ENCODE measurements at places on chromosomes 7 and 10. TPM values are rescaled to one million over a fixed set of nuclear protein-coding genes. Genes with fewer than 3 reads are reported as not detected.

DNA sequence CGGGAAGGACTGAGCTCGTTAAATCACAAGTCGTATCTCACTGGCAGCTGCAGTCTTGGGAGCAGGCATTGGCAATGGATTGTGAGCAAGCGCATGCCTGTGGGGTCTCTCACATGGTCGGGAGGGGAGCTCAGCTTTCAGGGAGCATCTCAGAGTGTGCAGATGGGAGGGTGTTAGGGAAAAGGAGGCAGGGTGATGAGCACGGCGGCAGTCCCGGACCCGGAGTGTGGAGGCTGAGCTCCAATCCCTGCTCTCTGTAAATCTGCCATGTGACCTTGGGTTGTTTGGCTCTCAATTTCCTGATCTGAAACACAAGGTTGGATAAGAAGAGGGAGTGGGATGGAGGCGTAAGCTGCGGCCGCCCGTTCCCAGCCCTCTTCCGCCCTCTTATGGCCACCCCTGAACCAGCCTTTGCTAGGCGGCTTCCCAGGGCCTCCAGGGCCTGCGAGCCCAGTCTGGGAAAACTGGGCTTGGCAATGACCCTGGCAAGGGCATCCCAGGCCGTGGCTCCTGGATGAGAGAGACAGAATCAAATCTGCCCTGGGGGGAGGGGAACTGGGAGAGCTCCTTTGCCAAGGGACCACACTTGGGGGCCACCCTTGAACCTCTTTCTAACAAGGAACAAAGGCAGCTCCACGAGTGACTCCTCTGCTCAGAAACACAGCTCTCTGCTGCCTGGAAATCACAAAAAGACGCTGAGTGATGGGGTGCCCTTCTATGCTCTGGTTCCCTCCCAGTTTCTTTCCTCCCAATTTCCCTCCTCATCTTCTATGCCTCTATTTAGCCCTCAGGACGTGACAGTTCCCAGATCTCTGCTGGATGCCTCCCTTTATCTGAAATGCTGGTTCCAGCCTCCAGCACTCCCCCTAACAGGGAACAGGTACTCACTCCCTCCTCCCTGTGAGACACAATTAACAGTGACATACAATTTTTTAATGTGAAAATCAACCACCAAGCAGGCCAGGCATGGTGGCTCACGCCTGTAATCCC is 41.7 kb upstream of the LOXL4 start:
- DNase-seq, result no peak

- DNase-seq, result no peak
Measured at GRCh38 chr7:158500651-158501052, 87.0 kb downstream of the PTPRN2 start.

GRCh38 chr10:124116771-124117510 is 23.5 kb upstream of the CHST15 start:
- no peak for DNase-seq

GRCh38 chr10:129101232-129101980 is 365.6 kb upstream of the MGMT start:
- no peak for DNase-seq

DNA sequence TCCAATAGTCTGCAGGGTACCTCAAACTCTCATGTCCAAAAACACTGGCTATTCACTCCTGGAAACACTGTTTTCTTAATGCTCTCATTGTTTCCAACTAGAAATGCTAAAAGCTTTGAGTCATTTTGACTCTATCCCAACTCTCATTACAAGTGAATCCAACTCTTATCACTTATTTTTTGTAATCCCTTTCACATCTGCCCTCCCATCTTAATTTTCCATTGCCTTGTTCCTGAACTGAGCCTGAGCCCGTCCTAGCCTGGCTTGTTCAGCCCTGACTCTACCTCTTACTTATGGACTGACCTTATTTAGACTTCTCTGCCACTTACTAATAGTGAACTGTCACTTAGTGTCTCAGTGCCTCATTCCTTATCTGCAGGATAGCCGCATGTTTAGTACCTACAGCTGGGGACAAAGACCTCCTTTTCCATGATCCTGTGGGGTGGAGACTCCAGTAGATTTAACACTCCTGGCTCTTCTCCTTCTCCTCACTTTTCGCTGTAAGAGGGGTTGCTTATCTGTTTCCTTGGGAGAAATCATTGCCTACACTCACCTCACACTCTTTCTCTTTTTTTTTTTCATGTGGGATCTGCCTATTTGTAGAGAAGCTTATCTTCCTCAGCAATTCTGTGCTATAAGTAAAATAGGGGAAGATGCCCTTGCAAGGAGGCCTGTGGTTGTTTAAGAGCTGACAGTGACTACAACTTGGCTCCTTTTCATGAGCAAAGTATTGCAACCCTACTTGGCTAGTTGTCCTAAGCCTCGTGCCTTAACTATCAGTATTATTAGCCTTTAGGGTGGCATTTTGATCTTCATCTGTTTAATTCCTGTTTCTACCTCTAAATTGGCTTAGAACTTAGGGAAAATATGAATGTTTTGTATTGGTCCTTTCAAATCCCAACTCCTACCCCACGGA is 56.4 kb downstream of the SLC16A12 start:
- DNase-seq, result no peak

DNA sequence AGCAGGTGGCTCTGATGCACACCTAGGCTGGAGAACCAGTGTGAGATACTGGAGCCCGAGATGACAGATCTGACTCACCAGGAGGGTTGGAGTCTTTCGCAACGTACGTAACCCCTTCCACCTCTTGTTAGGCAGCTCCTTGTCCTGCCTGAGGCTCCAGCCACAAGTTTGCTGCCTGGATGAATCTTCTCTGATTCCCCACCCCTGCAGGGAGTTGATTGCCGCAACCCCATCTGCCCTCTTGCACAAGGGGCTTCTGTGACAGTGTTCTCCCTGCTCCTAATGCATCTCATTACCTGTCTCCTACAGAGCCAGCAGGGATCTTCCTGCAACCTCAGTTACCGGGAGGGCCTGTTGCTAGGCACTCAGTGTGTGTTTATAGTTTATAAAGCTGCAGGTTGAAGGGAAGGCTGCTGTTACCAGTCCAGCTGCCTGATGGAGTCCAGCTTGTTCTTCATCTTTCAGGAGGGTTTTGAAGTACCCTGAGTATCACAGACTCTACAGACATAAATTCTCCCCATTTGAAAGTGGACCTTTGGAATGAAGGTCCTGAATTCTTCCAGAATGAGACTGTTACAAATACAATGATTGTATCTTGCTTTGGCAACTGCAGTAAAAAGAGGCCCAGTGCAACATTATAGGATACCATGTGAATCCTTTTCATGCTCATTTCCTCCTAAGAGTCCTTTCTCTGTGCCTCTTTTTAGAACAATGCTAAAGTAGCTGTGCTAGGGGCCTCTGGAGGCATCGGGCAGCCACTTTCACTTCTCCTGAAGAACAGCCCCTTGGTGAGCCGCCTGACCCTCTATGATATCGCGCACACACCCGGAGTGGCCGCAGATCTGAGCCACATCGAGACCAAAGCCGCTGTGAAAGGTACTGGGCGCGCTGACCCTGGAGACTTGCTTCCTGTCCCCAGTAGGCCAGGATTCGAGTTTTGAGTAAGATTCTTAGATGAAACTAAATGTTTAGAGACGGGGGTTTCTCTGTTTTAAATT is 6.5 kb downstream of the MDH2 start:
- DNase-seq, result no peak

- no peak for DNase-seq
Measured at GRCh38 chr10:77168161-77168560, 469.4 kb downstream of the KCNMA1 start.

- DNase-seq, result no peak
Measured at GRCh38 chr7:29929018-29929807, 60.4 kb downstream of the SCRN1 start.

- no peak for DNase-seq
Measured at GRCh38 chr7:74655768-74656440, 1.6 kb upstream of the GTF2I start.

DNA sequence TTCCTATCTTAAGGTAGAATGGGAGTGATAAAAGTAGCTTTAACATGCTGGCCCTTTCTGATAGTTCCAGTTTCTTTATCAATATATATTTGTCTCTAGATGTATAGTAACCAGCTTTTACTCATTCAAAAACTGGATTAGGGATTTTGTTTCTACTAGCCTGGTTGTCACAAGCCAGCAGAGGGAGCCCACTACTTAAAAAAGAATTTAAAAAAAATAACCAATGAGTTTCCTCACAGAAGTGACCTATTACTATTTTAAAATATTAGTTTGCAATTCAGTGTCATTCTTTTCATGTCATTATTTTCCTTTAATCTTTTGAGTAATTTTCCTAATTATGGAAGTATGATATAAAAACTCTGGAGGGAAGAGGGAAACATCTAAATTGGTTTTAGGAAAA is 142.1 kb downstream of the PHTF2 start:
- no peak for DNase-seq

DNA sequence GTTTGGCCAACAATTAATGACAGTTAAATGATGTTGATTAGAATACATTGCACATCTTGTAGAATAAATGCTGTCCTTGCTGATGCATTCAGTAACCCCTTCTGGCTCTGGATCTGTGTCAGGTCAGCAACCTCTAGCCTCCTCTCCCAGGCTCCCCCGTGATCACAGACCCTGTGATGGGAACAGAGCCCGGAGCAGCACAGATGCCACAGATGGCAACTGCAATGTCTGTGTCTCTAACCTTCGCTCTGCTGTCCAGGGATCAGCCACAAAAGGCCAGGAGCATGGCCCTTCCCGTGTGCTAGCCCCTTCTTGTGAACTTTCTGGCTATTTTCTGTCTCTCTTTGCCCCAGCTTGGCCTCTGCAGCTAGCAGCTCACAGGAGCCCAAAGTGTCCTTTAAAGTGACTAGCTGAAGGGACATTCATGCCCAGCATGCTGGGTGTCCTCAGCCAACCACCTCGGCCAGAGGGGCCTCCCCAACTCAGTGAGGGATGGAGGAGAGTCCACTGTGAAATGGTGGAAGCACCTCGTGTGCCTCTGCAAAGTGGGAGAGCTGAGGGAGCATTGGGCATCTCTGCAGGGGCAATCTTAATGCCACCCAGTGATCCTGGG is 167.0 kb upstream of the TCERG1L start:
- no peak for DNase-seq

DNA sequence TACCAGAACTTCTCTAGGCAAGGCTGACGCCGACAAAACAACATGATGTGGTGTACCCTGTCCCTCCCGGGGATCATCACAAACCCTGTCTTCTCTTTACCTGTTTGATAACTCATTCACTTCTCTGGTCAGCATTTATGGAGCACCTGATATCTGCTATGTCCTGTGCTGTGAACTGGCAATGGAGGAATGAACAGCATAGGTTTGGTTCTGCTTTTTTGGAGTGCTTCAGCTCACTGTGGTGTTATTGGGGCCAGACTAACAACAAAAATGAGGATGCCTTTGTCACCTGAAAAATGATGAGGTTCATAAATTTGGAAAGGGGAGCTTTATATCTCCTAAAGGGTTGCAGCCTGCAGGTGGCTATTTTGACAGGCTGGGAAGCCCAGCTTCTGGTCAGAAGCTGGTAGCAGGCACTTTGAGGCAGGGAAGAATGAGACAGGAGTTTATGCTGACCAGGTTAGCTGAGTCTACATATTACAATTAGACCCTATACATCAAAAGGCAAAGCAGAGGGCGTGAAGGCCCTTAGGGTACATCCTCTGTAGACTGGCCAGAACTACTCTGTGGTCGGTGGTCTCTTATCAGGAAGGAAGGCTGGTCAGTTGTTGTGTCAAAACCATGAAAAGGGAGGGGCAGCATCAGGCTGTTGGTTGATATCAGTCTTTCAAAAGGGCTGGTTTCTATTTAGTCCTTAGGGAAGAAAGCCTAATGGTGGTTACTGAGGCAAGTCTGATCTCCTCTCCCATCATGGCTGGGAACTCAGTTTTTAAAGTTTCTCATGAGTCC is 42.3 kb downstream of the SH2D4B start:
- DNase-seq, result no peak

DNA sequence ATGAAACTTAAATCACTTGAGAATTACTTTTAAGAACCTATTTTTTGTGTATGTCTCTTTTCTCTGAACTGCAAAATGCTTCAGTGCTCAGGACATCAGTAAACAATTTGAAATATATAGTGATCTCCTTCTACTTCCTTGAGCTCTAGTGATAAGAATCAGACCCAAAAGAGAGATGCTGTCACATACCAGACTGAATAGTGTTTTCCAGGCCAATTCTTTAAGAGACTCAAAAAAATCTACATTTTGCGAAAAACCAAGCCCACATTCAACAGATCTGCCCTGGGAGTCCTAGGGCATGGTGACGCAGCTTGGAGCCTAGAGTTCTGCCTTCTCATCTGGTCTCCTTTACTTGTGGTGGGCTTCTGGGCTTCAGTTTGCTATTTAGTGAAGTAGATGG is 72.1 kb upstream of the SLC13A1 start:
- DNase-seq, result no peak

GRCh38 chr7:90552521-90552920 is 43.6 kb upstream of the CDK14 start:
- no peak for DNase-seq

DNA sequence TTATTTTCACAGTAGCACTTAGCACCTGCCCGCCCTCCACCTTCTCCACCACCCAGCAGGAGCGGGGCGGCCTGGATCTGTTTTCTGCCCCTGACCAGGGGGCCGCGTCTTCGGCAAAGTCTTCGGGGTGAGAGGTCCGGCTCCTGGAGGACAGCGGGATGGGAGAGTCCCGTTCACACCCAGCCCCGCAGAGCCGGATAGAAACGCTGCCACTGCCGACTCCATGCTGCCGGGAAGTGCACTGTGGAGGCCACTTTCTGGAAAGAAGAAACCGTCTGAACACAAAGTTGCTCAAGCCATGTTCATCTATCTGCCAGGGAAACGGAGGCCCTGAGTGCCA is 14.5 kb upstream of the ZNF273 start:
- DNase-seq, result no peak

DNA sequence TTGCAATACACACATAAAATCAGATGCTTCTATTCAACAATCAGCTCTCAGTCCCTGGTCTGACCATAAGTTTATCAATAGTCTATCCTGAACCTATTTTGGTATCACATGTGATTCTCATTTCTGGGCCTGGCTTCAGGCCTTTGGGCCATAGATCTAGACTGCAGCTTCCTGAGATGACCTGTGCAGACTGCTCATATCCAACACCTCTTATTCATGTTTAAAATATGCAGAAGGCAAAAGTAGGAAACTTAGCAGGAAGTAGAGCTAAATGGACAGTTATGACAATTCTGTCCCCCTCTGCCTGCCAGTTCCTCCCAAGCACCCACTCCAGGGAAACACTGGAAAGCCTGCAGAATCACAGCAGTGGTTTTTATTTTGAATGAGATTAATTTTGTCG is 53.3 kb downstream of the C7orf25 start:
- DNase-seq, result no peak

- no peak for DNase-seq
Measured at GRCh38 chr10:90318659-90319058, 539.2 kb downstream of the HTR7 start.

DNA sequence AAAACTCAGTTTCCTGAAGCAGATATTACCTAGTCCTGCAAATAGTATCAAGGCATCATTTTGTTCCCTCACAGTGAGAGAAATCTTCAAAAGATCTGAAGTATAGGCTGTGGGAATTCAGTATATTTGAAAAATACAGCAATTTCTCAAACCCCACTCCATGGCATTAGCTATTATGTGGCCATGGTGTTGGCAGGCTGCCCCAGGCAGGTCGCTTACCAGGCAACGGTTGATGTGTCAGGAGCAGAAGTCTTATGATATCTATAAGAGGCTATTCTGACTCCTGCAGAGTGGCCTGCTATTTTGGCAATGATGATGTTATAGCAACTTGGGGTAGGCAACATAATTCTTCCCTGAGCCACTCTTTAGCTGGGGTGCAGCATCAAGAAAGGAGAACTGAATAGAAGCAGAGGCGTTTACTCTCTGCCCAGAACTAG is 187.9 kb downstream of the PLXDC2 start:
- no peak for DNase-seq

The TAS2R5 gene
- total RNA-seq, result 1.5 TPM

The CCDC3 gene
- 0.07 TPM for total RNA-seq

Measured in activated B cell treated with CpG ODN at 0.5 μM for 24 hours (primary cell).